Inflammatory macrophage (primary cell): ENCODE measurements at places on chromosomes 7 and 10.

GRCh38 chr10:124211921-124212320, 118.5 kb upstream of the CHST15 start:
- no peak for DNase-seq

GRCh38 chr10:91034494-91035159, 113.7 kb upstream of the ANKRD1 start:
- DNase-seq: peak; percentile 52

- DNase-seq: no peak
Measured at GRCh38 chr10:15990535-15991129, 130.3 kb upstream of the MINDY3 start.

GRCh38 chr10:50393784-50394467, 142.6 kb upstream of the ASAH2 start:
- DNase-seq: no peak

- DNase-seq: no peak
Measured at GRCh38 chr7:144786522-144786921, 49.3 kb downstream of the TPK1 start.

DNA sequence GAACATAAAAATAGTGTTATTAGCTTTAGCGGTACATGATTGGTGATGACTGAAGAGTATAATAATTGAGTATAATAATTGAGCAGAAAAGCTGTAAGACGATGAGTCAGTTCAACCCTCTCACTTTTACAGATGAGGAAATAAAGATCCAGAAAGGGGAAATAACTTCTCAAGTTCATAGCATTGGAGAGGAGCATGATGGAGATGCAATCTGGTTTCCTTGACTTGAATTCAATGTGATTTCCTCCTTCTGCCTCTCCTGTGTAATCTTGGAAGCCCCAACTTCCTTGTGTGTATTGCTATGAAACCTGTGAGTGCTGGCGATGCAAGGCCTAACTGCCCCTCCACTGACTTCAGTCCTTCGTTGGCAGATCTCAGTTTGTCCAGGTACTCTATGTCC, 265.1 kb downstream of the LRMDA start:
- peak; percentile 90 for DNase-seq

DNA sequence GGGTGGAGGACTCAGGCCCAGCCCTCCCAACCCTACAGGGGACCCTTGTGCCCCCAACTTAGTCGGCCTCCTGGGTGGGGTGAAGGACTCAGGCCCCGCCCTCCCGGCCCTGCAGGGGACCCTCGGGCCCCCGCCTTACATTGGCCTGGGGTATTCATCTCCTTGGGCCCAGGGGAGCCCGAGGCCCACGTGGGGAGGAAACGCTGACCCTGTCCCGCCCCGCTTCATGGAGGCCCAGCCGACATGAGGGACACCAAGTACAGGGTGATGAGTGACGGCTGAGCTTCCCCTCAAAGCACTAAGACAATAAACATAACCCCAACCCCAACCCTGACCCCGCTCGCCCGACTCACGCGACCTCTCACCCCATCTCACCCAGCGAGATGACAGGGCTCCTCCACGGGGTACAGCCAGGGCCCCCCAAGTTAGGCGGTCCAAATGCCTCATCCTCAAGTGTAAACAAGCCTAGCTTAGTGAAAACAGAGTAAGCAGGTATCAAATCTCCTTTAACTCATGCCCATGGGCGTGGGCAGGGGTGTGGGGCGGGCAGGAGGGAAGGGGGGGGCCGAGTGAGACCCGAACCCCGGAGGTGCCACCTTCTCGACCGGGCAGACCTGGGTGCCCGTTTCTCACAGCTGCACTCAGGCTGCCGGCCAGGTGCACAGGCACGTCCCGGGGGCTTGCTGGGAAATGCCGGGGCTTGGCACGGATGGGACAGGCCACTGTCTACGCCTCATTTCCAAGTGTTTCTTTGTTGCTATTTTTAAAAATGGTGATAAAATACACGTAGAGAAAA, 8.2 kb downstream of the CYP2W1 start:
- DNase-seq: no peak

GRCh38 chr7:149673006-149673405, 100.4 kb downstream of the ZNF467 start:
- no peak for DNase-seq

DNA sequence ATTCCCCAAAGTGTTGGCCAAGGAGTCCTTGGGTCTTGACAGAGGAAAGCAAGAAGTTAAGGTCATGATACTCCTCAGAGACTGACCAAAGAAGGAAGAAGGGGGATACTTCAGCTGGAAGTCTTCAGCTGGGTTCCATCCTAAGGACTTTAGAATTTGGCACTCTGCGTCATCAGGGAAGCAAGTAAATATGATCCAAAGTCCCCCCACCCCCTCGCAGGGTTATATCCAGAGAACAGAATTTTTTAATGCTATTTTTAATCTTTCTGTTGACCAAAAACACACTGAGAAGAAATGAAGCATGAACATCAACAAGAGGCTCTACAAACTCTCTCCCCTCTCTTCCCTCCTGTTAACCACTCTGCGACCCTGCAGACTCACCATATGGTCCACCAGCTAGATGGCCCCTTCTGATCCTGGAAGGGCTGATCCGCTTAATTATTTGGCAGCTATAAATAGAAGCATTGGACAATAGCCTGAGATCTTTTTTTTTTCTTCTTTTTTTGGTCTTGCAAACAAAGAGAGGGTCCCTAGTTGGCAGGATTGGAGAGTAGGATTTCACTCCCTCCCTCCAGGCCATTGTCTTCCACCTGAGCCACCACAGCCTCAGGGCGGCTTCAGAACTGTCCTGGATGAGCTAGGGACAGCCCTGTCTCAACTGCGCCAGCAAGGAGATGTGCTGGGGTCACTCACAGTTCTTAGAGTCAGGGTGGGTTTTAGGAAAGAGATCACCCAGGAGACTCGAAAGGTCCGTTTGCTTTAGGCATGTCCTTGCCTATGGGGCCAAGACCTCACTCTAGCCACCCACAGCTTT, 196.0 kb downstream of the KCNMA1 start:
- no peak for DNase-seq
